ENCODE measurements at places on chromosomes 16 and 17. TPM values are rescaled to one million over a fixed set of nuclear protein-coding genes. Genes with fewer than 3 reads are reported as not detected.

Gene PEMT
- total RNA-seq, result 13.6 TPM

Gene CRHR1
- total RNA-seq, result not detected

Gene HAS3
- total RNA-seq, result 2.5 TPM

Gene PRDM7
- total RNA-seq, result not detected

Gene CRK
- 15.9 TPM for total RNA-seq
